AG04450 (cell line): ENCODE measurements at places on chromosomes 2 and 18.

DNA sequence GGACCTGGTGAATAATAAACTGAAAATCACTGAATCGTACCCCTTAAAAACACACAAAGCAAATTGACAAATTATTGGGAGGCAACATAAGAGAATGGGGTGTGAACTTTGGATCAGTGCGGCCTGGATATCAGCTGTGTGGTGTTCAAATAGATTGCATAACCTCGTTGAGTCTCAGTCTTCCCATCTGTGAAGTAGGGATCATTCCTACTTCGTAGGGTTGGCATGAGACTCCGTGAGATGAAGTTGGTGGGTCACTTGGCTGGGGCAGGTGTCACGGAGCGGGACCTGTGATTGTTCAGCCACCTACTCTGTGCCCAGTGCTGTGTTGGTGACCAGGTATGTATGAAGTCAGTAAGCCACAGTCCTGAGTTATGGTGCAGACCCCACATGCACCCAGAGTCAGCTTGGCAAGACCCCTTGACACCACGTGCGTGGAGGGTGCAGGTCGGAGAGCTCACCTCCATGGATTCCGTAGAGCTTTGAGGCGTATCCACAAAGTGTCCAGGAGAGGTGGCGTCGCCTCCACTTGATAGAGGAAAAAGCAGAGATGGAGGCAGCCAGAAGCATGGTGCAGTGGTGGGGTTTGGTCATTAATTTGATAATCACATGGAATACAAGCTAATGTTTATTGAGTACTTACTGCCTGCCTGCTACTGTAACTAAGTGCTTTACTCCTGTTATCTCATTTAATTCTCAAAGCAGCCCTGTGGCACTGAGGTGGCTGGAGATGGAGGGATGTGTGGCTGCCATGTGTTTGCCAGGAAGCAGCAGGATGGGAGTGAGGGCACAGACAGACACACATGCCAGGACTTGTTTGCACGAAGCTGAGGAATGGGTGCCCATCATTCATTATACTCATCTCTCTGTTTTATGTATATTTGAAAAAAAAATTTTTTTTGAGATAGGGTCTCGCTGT lies 35.8 kb downstream of the HPCAL1 start:
- DNase-seq: no peak

GRCh38 chr2:50143822-50144575 lies 887.9 kb downstream of the NRXN1 start:
- no peak for DNase-seq

DNA sequence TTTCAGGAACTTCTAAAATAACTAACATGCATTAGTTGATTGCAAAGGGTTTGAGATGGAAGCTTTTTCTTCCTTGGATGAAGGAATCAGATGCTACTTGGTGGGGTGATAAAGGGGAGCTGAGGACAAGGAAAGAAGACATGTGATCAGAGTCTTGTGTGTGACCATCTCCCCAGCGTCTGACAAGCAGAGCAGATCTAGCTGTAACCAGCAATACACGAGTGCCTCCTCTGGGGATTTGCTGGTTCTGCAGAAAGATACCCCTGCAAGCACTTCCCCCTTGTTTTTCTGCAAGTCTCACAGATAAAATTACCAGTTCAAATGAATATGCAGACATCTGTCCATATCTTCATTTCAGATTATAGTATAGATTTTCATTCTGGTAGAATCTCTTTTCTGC lies 2.7 kb downstream of the CDH7 start:
- DNase-seq: no peak

DNA sequence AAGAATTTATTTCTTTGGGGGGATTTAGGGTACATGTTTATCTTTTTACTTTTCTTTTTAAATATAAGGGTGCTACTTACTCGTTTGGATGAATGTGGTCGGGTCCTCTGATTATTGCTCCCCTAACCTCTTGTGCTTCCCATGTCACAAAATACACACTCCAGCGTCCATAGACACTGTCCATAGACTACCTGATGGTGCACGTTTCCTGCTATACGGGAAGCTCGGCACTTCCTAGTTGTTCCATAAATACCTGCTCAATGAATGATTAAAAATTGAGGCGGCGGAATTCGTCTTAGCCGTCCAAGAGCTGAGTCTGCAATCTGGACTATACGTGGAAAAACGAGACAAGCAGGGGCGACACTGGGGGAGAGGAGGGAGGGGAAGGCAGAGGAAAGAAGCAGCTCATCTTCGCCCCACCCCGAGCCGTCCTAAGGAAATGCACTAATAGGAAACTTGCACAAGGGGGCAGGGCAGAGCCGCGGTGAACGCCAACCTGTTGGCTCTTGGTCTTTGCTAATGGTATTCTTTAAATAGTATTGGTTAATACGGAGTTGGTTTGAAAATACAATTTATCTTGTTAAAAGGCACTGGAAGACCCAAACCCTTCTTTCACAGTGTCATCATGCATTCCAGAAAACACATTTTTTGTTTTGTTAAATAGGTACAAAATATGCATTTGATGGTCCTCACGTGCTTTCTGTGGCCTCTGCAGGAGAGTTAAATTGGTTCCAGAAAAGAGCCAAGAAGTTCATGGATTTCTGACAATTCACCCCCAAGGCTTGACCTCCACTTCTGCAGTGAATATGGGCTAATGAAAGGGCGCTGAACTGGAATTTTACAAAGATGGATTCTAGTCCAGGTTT lies 73.0 kb upstream of the KCTD1 start:
- no peak for DNase-seq

GRCh38 chr18:5103693-5104092 lies 93.4 kb downstream of the AKAIN1 start:
- no peak for DNase-seq

GRCh38 chr2:139790136-139790535 lies 1009.9 kb upstream of the NXPH2 start:
- no peak for DNase-seq

DNA sequence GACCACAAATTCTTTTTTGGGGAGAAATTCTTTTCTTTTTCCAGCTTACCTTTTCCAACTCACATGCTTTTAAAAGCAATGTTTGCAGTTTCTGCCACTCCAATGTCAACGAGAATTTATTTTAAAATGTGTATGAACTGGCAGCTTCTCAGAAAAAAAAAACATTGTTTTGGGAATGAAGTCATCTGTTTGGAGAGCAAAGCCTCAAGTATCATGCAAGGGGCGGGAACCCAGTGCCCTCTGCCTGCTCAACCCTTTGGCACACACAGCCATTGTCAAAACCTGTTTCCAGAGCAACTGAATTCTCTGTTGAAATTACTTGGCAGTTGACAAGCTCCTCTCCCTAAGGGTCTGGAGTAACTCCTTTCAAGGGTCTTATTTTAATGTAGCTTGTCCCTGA lies 128.5 kb downstream of the QPCT start:
- DNase-seq: no peak

DNA sequence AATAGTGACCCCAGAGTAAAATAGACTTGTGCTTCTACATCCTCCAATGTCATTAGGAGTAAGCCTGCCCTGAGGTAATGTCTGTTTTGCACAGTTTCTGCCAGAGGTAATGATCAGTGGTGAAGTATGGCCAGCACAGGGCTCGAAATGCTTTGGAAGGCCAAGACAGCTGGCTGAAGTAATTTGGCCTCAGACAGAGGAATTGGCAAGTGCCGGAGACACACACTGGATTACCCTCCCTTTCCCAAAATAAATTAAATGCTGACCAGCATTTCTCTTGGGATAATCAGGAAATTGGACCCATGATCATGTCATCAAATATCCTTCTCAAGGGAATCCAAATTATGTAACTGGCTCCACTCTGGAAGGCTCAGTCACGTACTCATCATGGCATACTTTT lies 379.0 kb upstream of the CHST9 start:
- no peak for DNase-seq

- no peak for DNase-seq
Observed at GRCh38 chr18:79851950-79852349, 54.2 kb downstream of the KCNG2 start.

GRCh38 chr2:74585406-74586185 lies 31.1 kb downstream of the DOK1 start:
- no peak for DNase-seq

DNA sequence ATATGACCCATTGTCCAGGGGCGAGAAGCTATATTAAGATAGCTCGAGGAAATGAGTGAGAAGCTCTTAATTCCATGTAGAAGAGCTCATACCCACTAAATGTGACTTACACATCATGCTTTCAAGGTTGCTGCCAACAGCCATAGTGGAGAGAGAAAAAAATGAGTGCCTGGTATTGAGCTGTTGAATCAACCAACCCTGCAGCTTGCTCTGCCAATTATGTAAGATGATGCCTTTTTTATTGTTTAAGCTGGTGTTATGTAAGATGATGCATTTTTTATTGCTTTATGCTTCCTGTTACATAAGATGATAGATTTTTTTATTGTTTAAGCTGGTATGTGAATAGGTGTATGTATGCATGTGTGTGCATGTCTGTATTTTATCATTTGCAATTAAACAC lies 228.2 kb downstream of the CCDC178 start:
- no peak for DNase-seq

DNA sequence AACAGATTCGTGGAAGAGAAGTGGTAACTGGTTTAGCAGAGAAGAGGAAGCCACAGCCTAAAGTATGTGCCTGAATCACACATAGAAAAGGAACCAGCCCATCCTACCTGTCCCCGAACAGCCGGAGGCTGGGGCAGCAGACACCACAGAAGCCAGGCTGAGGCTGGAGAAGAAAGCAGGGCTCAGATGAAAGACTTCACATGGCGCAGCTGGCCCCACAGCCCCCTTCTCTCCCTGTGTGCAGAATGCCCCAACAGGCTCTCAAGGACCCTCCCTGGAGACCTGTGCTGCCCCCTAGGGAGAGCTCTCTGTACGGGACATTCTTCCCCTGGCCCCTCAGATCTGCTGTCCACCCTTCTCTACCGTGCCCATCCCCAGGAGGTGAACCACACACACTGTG lies 83.5 kb upstream of the RAB12 start:
- DNase-seq: no peak
